ENCODE measurements at places on chromosomes 1 and 21.

DNA sequence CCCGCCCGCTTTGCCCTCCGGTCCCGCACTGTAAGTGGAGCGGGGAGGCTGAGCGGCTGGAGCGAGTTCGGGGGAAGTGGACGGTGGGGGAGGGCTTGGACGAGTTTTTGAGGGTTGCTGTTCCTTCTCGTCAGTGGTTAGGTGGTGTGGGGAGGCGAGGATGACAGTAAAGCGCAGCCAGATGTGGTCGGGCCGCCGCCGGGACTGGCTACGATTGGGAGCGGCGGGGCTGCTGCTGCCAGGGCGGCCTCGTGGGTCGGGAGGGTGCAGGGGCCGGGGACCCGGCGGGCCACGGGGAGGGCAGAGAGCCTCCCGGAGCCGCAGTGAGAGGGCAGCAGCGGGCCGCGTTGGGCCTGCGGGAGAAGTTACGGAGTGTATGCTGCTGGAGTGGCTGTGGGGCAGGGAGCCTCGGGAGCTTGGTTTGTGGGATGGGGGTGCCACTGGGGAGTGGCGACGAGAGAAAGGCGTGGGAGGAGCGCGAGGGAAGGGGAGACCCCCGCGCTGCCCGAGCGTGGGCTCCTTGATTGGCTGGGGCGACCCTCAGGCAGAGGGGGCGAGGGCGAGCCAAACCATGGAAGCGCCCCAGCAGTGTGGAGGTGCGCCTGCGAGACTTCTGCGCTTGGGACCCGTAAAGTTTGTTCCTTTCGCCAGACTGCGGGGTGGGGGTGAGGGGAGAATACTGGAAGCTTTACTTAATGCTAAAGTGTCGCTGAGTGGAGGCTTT lies 2.1 kb downstream of the ADGRL2 start:
- DNase-seq, result no peak

DNA sequence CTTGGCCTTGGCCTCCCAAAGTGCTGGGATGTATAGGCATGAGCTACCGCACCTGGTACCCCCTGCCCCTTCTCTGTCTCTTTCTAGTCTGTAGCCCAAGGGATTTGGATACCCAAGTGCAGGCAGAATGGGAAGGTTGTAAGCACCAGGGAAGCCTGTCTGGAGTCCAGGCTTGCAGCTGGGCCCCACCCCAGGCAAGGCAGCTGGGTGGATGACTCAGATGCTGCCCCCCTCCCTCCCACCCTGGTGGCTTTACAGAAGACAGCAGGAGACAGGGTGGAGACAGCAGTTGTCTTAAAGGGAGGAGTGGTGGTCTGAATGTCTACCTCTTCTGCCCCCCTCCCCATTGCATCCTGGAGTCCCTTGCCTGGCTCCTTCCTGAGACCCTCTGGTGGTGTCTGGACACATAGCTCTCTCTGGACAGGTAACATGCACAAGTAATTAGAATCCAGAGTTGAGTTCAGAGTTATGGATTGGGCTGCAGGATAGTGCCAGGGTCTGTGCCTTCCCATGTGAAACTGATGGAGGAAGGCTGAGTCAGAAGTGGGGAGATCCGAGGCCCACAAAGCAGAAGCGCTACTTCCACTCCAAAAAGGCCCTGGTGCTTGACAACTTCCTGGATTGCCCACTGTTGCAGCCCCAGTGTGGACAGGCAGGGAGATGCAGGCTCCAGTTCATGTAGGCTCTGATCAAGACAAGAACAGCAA lies 5.1 kb downstream of the LMNA start:
- DNase-seq, result no peak

DNA sequence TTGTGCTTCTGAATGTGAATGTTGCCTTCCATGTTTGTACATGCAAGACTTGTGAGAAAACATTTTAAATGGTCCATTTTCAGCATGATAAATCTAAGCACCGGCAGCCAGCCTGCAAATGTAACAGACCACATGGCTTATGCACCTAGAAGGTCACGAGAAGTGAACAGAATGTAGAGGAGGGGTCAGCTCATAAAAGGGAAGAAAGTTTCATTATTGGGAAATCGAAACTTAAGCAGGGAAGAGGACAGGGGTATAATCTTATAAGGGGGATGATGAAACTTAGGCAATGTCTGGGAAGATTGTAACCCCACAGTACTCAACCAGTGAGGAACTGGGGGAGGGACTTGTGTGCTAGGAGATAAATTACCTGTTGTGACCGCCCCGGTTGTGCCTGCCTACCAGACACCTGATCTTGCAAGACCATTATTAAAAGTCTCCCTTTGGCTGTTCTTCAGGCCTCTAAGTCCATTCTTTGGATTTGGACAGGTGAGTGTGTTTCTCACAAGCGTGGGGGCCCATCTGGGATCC lies 37.7 kb upstream of the VN1R5 start:
- no peak for DNase-seq

DNA sequence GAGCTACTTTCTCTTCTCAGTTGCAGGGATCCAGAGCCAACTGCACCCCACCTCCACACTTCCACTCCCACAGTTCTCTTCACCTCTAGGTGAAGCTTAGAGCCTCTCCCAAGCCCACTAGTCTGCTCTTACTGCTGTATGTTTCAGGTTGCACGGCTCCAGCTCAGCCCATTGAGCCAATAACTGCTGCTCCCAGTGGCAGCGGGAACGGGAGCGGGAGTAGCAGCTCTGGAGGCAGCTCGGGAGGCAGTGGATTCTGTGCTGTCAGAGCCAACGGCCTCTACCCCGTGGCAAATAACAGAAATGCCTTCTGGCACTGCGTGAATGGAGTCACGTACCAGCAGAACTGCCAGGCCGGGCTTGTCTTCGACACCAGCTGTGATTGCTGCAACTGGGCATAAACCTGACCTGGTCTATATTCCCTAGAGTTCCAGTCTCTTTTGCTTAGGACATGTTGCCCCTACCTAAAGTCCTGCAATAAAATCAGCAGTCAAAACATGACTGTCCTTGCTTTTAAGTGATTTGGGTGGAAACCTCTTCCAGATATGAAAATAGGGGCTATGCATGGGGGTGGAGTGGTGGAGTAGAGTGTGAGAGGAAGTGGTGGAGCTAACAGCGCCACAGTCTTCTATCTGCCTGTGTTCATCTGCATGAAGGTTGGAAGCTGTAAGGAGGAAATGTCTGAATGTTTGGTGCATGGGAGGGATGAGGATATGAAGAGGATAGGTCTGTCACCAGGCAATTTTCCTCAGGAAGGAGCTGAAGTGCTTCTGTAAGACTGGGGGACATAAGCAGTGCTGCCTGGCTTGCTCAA lies 29.6 kb downstream of the CHIA start:
- DNase-seq, result no peak

GRCh38 chr21:44443891-44444285 lies 11.4 kb upstream of the LRRC3 start:
- no peak for DNase-seq

DNA sequence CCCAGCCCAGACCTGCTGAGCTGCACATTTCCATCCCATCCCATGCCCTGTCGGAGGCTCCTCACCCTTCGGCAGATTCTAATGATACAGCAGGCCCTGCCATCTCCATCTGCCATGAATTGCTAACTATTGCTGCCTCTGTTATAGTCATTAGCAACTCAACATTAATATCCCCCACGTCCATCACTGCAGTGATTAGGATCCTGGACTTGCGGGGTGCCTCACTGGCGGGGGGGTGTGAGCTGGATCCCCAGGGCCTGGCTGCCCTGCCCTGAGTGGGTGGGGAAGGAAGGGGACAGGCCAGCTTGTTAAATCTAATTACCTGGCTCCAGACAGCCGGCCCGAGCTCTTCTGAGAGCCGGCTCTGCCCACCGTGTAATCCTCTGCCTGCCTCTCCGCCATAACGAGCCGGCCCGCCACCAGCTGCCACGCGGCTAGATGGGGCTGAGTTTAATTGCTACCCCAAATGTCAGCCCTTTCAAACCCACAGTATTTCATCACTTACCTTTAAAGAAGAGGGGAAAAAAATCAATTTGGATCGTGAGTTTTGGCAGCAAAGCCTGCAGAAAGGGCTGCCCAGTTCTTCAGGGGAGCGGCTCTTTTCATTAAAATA lies 227.3 kb upstream of the CSF3R start:
- no peak for DNase-seq

DNA sequence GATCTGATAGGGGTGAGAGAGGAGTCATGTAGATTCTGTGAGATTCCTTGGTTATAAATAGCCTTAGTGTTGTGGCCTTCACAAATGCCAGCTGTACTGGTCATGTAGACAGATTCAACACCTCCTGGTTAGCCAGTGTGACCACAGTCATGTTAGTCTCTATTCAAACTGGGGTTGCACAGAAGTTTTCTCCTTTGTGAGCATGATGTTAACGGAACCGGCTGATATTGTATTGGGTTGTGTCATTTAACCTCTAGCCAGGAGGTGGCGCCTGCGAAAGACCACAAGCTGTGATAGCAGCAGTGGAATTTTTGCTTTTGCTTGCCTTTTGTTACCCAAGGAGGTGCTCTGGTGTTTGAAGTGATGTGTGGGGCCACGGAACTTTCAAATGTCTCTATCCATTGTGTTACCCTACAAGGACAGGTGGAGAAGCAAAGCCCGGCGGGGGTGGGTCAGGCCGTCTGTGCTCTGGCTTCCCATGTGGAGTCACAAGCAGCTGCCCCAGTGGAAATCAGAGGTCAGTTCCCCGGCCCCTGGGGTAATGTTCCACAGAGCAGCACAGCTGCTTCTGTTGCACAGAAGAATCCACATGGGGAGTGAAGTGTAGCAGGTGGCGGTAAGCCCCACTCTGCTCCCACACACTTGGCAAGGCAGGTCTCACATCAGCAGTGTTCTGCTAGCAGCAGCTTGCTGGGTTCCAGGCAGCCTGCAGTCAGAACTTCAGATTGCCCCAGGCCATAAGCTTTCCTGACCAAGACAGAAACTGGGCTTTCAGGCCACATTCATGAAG lies 112.6 kb downstream of the ADAMTS1 start:
- DNase-seq, result peak; percentile 4

- no peak for DNase-seq
These were observed 52.4 kb upstream of the BCL10 start for GRCh38 chr1:85328713-85329397.

DNA sequence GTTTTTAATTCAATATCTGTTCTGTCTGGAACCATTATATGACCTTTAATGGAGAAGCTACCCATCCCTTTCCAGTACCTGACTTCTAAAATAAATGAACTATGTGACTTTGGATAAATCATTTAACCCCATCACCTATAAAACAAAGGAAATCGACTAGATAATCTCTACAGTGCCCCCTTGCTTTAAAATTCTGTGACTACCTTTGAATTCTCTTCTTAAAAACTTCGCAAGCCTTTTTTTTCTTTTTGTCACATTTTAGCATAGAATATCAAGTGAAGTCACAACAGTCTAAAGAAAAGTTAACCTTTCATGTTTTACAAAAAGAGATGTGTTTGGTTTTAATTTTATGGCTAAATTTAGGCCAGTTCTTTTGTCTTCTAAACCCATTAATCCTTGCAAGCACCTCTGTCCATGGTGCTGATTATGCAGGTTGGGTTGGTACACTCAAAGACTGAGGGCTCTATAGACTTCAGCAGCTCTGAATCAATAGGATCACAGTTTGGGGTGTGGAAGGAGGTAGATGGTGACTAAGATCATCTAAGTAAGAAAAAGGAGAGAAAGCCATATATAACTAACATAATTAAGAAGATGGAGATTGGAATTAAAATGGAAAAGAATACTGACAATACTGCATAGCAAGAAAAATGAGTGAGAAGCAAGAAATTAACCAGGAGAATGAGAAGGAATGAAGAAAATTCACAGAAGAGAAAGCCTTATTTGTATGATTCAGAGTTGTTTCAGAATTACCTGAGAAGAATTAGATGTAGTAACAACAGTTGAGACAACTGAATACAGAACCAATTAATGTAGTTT lies 59.2 kb downstream of the TBX15 start:
- DNase-seq, result no peak

- DNase-seq, result no peak
These were observed 29.7 kb downstream of the MRPL39 start for GRCh38 chr21:25577424-25578055.

GRCh38 chr1:25477448-25478034 lies 46.8 kb downstream of the MACO1 start:
- DNase-seq, result no peak

DNA sequence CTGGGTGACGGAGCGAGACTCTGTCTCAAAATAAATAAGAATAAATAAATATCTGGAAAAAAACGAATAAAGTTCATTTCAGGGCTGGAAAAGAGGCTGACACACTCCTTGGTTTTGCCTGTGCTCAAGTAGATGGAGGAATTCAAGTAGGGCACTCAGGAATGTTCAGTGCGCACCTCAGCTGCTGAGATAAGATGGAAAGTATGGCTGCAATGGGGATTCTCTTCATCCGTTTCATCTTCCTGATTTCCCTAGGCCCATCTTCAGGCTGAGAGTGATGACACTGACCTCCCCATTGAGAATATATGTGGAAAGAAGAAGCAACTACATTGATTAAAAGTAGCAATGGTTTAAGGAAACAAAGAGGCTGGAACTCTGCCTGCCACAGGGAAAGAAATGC lies 130.5 kb upstream of the ZNF644 start:
- no peak for DNase-seq

DNA sequence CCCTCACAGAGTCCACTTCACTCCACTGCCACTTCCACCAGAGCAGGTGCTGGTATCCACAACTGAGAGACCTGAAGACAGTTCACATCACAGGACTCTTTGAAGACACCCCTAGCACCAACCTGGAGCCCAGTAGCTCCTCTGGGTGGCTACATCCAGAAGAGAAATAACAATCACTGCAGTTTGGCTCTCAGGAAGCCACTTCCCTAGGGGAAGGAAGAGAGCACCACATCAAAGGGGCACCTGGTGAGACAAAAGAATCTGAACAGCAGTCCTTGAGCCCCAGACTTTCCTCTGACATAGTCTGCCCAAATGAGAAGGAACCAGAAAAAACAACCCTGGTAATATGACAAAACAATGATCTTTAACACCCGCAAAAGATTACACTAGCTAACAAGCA lies 113.2 kb downstream of the TENT5C start:
- DNase-seq, result no peak

DNA sequence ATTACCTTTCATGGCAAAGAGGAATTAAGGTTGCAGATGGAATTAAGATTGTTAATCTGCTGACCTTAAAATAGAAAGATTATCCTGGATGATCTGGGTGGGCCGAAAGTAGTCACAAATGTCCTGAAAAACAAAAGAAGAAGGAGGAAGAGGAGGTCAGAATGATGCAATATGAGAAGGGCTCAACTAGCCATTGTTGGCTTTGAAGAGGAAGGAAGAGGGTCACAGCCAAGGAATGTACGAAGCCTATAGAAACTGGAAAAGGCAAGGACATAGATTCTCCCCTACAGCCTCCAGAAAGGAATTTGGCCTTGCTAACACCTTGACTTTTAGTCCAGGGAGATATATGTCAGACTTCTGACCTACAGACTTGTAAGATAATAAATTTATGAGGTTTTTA lies 39.4 kb upstream of the FMOD start:
- DNase-seq, result no peak

GRCh38 chr1:24904731-24905354 lies 25.2 kb downstream of the RUNX3 start:
- DNase-seq, result no peak
